Omental fat pad (tissue), 4 donors: ENCODE measurements at places on chromosomes 5 and 9. TPM values are rescaled to one million over a fixed set of nuclear protein-coding genes. Genes with fewer than 3 reads are reported as not detected.

FXN gene
- 7.2 TPM for total RNA-seq

BHMT gene
- 1.1 TPM for total RNA-seq

- no peak for DNase-seq
Measured at GRCh38 chr9:79046401-79046800, 525.4 kb upstream of the TLE4 start.

DNA sequence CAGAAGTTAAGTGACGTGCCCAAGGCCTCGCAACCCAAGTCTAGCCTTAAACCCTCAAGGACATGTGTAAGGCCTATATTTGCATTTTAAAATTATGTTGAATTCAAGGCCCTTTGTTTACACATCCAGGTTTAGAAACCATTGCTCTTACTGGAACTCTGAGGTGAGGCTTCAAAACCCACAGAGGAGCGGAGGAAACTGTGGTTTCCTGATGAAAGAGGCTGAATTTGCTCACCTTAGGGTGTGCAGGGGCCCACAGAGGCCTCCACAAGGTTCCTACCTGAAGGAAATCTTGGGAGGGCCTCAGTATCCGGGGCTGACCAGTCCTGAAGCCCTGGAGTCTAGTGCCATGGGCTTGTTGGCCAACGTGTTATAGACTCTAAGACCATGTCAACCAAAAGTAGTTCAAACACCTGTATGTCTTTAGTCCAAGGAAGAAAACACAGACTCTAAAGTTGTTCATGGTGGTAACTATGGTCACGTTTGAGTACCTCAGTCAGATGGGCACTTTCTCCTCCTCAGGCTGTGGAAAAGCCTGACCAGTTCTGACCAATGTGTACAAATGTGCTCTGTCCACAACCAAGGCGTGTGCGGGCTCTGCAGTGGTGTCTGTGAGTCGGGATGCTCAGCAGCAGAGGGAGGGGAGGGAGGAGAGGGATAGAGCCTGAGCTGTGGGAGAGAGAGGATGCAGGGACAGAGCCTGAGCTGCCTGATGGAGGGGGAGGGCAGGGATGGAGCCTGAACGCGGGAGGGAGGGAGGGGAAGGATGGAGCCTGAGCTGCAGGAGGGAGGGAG, 124.6 kb upstream of the ERCC6L2 start:
- DNase-seq = no peak

DNA sequence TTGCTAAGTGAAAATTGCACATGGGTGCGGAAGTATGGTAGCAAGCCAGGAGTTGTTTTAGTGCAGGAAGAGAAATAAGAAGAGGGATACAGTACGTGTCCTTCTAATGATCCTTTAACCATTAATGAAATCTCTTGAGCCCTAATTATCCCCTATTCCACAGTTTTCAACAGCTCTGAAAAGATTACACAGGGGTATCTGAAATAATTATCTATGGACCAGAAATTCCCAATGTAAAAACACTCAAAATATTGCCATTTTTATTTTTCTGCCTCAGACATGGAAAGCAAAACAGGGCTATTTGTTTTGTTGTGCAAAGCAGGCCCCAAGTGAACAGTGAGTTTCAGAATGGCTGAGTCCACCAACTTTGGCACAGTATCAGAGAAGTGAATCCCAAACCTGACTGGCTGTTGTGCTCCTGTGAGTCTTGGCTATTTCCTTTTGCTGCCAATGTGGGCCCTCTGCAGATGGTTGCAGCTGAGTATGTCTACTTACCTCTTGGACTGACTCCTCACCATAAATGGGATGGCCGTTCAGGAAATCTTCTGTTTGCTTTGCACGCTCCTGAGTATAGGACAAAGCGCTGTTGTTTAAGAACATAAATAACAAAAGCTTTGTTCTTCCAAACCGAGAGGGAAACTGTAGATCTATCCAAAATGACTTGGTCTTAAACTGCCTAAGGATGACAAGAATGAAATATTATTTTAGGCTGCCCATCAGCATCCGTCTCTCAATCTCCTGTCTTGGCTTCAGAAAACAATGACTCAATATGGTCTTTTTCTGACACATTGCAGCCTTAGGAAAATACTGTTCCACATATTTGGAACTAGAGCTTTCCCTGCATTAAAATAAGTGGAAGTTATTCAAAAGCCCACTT, 204.1 kb downstream of the DEPDC1B start:
- DNase-seq = no peak

- no peak for DNase-seq
Measured at GRCh38 chr9:138014563-138014945, 137.0 kb downstream of the CACNA1B start.

- DNase-seq = no peak
Measured at GRCh38 chr5:15285901-15286583, 213.9 kb upstream of the FBXL7 start.

DNA sequence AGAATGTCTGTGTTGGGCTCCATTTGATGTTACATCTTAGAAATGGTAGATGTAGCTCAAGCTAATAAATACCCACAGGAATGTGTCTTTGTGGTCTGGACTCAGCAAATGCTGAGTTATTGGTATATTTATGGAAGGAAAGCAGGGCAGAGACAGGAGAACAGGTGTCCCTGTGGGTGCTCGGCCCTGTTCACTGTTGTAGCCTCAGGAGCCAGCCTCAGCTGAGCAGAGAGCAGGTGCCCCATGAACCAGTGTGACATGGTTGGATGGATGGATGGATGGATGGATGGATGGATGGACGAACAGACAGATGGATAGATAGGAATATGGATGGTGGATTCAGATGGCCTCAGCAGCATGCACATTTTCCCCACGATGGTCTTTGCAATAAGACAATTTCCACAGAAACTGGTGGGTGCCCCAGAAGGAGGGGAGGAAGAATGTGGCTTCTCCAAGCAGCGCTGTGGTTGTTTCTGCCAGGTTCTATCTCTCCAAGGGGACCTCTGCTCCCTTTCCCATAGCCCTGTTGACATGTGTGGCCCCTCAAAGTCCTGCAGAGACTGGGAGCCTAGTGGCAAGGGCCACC, 8.2 kb upstream of the IRF1 start:
- DNase-seq = no peak

DNA sequence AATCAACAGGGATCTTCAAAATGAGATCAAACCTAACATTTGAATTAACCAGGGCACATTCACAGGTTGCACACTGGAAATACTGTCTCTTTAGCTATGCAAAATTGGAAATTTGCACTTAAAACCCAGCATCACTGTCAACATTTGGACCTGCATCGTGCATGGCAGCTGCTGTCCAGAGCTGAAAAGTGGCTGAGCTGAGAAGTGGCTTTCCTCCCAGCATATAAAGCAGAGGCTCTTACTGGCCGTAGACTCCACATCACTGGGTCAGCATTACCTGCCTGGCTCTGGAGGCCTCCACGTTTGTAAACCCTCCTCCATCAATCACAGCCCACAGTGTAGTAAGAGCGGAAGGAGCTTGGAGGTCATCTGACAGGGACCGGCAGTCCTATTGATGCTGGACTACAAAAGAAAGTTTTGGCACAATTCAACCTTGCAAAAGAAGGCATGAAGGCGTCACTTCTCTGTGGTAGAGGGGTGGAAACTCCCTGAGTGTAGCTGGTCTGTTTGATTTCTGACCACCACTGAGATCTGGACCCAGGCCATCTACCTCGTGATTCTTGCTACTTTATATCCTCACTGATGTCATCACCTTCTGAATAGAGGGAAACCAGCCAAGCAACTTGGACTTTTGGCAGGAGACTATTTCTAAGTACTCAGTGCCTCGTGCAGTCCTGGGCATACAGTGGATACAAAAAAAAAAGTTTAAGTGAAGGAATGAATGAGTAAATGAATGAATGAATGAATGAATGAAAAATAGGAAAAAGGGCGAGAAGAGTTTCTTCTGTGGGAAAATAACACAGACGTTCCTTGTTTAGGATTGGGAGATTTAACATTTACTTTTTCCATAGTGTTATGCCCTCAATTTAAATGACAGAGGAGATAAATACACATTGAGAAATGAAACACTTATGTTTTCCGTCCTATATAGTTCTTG, 14.8 kb downstream of the RASEF start:
- no peak for DNase-seq

DNA sequence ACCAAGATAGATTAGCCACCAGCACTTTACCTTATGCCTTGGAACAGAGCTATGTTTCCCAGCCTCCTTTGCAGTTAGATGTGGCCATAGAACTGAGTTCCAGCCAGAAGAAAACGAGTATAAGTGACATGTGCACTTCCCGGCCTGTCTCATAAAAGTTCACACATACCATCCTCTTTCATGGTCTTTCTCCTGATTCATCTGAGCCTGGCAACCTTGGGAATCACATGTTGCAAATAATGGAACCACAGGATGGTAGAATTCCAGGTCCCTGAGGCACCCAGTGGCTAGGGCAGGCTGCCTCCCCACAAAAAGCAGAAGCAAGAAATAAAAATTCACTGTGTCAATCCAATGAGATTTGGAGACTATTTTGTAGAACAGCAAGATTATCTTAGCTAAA, 128.1 kb downstream of the PDE4D start:
- DNase-seq = no peak

- no peak for DNase-seq
Measured at GRCh38 chr5:98935206-98935605, 6.4 kb upstream of the CHD1 start.

GRCh38 chr9:114968671-114969070, 38.3 kb upstream of the TNFSF8 start:
- DNase-seq = no peak
